Activated T-helper 17 cell treated with anti-CD3 and anti-CD28 coated beads, Interleukin-2, amount 50 U/mL, for 72 hours (primary cell): ENCODE measurements at places on chromosomes 7 and 10.

DNA sequence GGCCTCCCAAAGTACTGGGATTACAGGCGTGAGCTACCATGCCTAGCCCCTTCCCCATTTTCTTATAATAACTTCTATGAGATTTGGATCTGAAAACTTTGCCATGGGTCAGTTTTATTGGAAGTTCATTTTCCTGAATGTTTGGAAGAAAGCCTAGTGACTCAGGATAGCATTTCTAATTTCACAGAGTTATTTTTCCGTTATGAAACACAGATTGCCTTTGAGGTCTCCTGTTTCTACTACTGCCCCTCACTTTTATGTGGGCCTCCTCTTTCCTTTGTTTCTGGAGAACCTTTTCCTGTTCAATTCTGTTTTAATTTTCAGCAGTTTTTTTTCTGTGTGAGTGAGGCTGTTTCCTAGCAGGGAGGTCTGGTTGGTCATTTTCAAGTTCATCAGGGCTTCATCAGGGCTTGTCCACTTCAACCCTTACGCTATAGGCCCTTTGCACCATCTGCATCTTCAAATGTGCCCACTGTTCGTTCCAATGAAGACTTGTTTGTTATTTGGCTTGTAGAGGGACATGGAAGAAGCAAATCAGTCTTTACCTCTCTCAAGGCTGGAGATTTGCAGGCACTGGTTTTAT is 58.7 kb downstream of the BMPR1A start:
- ATAC-seq, result no peak

GRCh38 chr10:31149835-31150512 is 118.3 kb upstream of the ZNF438 start:
- ATAC-seq, result no peak

GRCh38 chr7:30185496-30185895 is 50.7 kb downstream of the MTURN start:
- ATAC-seq, result no peak

DNA sequence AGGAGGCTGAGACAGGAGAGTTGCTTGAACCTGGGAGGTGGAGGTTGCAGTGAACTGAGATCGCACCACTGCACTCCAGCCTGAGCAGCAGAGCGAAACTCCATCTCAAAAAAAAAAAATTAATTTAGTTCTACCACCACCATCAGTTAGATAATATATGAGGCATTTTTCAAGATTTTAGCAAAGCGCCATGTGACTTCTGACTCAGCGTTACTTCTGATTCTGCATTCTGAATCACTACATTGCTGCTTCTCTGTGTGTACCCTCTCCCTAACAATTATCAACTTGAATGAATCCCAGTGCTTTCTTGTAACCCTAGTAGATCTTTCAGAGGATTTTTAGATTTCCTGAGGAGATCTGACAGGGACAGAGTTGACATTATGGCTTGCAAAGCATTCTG is 176.8 kb upstream of the SORCS1 start:
- ATAC-seq, result no peak

GRCh38 chr7:106752367-106752766 is 91.4 kb upstream of the CCDC71L start:
- no peak for ATAC-seq

DNA sequence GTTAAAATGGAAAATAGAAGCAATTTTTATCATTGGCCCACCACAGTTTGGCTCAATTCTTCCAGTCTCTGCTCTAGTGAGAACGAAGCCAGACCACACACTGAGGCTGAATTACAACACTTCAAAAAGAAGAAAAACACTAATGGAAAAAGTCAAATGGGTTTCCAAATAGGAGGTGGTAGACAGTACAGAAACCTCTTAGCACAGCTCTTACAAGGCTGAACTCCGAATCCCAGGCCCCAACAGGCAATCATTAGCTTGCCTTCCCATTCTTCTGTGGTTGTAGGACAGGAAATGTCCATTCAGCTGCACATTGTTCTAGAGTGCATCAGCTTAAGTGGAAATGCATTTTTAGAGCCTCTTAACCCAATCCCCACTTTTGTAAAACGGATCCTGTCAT is 115.1 kb upstream of the MEOX2 start:
- ATAC-seq, result no peak

DNA sequence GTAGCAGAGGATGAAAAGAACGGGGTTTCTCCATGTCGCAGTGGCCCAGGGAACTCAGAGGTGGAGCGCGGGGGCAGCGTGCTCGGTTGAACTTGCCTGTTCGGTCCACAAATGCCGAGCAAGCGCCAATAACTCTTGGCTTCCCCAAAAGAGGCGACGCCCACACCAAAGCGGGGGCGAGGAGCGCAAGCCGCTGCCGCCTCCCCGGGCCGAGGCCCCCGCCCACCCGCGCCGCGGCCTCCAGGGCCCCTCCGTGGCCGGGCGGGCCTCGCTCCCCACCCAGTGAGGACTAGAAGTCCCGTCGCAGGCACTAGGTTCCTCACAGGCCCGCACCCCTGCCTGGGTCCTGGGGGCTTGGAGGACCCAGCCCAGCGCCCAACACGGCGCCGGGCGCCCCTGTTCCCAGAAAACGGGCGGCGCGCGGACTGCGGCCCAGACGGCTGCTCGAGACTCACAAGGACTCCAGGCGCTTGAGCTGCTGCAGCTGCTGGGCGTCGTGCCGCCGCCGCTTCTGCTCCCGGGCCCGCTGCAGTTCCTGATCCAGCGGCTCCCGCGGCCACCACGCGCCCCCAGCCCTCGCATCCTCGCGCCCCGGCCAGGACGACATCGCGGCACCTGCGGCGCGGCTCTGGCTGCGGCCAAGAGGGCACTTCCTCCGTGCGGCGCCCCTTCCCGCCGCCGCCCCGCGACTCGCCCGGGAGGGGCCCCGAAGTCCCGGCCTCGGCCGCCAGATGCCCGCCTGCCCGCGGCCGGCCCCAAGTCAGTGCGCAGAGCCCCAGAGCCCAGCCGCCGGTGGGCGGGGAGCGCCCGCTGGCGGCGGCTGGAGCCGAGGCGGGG is 14.6 kb upstream of the FKBP9 start:
- ATAC-seq, result peak; percentile 94

- ATAC-seq, result no peak
These were observed 11.8 kb downstream of the ZAN start for GRCh38 chr7:100745184-100745583.

GRCh38 chr10:50614444-50615137 is 9.2 kb downstream of the SGMS1 start:
- ATAC-seq, result no peak

DNA sequence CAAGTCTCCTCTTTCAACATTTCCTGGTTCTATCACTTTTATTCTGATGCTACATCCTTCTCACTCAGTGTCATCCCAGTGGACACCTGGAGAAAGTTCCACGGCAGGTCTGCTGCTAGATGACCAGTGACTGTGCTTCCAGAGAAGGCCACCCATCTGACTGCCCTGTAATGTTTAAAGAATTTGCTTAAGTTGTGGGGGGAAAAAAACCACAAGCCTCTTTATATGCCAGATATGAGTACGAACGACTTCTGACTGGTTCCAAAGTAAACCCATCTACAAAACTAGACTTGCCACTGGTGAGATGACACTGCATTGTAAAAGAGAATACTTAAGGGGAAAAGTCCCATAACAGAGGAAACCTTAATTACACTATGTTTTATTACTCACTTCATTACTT is 69.6 kb upstream of the VWC2 start:
- no peak for ATAC-seq

DNA sequence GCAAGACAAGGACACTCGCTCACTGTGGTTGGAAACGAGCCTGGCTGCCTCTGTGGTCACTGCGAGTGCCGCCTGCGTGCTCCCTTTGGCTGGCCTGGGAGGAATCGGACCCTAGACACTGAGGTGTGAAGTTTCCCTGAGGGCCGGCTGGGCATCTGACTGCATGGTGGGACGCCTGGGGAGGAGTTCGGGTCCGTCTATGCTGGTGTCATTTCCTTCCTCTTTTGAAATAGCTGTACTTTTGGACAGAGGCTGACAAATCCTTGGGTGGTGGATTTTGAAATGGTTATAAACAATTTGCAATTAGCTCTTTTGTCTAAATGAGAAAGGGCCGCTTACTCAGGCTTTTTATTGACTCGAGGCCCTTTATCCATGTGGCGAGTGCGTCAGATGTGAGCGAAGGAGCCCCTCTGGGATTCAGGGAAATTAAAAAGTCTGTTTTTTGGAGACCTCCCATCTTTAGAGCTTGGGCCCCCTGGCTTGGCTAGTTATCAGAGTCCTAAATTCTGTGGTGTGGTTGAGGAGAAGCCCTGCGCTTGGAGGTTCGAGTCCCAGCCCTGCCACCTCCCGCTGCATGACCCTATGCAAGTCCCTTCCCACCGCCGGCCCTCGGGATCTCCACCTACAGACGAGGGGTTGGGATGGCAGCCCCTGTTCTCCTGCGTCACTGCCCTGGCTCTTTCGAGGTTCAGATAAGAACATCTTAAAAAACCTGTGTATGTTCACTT is 147.1 kb downstream of the RGS10 start:
- ATAC-seq, result no peak

DNA sequence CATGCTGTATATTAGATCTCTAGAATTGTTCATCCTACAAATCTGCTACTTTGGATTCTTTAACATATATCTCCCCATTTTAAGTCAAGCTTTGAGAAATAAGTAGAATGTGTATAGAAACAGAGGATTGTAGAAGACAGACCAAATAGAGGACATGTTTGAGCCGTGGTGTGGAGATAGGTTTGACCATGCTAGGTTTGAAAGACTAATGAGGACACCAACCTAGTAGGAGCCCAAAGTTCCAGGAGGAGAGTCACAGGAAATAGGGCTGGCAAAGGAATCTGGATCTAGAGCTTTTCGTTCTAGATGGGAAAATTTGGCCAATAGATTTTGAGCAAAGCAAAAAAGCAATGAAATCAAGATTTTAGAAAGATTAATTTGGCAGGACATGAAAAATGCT is 60.5 kb upstream of the TBX20 start:
- no peak for ATAC-seq

DNA sequence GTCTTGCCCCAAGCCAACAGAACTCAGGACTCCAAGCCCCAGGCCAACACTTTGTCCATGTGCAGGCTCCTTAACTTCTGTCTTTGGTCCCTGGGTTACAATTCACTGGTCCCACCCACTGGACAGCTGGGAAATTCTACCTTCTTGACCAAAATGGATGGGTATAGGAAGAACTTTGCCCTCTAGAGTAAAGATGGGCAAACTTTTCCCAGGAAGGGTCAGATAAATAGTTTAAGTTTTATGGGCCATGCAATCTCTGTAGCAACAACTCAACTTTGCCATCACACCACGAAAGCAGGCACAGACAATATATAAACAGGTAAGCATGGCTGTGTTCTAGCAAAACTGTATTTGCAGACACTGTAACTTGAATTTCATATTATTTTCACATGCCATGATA is 147.1 kb downstream of the PLXNA4 start:
- ATAC-seq, result no peak

GRCh38 chr10:59362959-59363381 is 621 bp upstream of the FAM13C start:
- ATAC-seq, result peak; percentile 59

GRCh38 chr7:36615852-36616540 is 108.3 kb downstream of the AOAH start:
- no peak for ATAC-seq

DNA sequence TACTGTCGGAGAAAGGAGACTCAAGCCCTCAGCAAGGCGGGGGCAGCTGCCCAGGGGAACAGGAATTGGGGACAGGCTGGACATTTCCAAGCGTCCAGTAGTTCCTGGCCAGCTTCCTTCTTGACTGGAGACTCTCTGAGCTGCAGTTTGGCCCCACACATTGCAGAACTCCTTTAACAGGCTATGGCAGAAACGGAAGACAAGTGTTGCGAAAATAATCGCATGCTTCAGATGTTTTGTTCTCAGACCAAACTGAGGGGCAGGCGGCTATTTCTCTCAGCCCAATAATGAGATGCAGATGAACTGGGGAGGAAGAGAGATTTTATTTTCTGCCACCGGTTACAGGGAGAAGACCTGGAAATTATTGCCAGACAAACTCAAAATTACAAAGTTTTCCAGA is 88.0 kb upstream of the PFKP start:
- ATAC-seq, result no peak

GRCh38 chr7:128915271-128915819 is 4.8 kb upstream of the KCP start:
- ATAC-seq, result no peak

DNA sequence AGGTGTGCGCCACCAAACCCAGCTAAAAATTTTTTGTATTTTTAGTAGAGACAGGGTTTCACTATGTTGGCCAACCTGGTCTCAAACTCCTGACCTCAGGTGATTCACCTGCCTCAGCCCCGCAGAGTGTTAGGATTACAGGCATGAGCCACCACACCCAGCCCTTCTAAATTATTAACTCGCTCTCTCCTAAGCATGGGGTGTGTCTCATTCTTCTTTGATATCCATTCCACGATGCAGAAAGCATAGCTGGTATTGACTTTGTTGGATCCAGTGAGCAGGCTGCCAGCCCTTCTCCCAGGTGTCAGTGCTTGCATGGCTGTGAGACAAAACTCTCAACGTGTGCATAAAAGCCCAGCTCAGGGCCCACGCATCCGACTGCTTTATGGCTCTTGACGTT is 254.1 kb upstream of the PFKP start:
- ATAC-seq, result no peak

- peak; percentile 19 for ATAC-seq
These were observed 7.9 kb downstream of the SLC25A28 start for GRCh38 chr10:99612167-99612831.

- no peak for ATAC-seq
These were observed 166.4 kb upstream of the ADO start for GRCh38 chr10:62638062-62638477.

- no peak for ATAC-seq
These were observed 131.1 kb downstream of the MTERF1 start for GRCh38 chr7:91749418-91749817.

GRCh38 chr7:141702047-141702567 is at the start of gene DENND11:
TSS of gene DENND11 (minus strand) at chr7:141702166. CDS start at chr7:141702153, 13 bp downstream.
- ATAC-seq, result peak; percentile 85

DNA sequence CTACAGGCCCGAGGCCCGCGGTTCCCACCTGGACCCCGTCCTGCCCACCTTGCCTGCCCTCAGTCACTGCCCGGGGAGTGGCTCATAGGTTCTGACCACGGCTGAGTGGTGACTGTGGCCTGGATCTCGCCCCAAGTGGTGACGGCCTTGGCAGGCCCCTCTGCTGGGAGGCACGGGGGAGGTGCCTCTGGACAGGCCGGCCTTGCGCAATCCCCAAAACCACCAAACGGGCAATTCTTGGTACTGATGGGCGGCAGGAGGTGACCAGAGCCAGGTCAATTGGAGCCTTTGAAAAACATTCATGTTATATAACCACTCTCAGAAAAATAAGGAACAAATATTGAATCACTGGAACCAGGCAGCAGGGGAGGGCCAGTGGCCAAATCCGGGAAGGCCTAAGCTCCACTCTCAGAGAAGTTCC is 83.4 kb downstream of the PRKAG2 start:
- ATAC-seq, result no peak

DNA sequence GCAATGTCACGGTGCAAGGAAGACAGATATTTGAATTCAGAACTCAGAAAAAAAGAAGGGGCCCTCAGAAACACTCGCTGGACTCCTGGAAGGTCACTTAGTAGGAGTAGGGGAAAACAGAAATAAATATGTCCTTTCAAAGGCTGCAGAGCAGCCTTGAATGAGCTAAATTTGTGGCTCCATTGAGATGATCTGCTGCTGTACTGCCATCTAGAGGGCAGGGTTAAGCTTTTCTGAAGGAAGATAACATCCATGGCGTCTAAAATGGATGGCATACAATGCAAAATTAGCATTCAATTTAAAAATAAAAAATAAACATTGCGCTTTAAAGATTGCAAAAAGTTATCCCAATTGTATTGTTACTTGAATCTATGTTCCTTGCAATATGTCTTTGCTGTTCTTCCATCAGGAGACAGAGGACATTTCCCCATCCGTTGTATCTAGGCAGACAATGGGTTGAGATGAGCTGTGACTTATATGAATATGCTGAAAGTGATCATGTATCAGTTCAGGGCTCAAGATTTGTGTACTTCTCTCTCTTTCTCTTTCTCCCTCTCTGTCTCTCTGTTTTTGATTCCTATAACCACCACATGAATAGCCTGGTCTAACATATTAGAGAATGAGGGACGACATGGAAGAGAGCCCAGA is 642.2 kb downstream of the SH2D4B start:
- no peak for ATAC-seq
